Thymus (tissue), 14 donors: ENCODE measurements at places on chromosomes 16 and 17. TPM values are rescaled to one million over a fixed set of nuclear protein-coding genes. Genes with fewer than 3 reads are reported as not detected.

GRCh38 chr16:70728150-70728549, 42.3 kb upstream of the MTSS2 start:
- DNase-seq, result no peak

GRCh38 chr17:3988297-3989040, 24.2 kb upstream of the ATP2A3 start:
- no peak for DNase-seq

DNA sequence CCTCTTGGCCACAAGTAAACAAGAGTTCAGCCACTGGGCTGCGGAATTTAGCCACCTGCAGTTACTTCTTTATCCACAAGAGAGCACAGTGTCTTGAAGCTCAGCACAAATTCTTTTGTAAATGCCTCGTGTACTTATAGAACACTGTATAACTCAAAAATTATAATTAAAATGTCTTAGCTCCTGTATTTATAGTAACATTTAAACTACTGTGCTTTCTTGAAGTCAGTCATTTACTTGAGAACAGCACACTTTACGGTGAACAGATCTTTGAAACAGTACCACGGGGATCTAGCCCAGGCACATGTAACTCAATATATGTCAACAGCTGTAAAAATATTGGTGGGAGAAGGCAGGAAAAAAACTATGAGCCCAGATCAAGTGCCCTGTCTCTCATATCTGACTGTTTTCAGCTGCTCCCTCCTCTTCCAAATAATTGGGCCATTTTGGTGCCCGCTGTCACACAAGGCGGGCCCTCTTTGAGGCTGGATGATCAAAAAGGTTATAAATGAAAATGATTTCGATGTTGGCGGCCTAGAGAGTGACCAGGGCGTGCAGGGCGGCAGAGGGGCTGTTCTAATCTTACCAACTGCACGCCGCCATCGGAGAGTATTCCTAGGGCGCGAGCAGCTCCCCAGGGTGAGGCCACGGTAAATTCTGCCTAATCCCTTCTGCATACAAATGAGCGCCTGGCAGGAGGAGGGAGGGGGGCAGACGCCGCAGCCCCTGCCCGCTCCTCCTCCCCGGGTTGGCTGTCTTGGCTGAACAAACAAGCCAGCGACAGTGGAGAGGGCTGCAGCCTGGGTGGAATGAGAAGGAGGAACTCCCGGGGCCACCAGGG, 183.2 kb downstream of the C16orf78 start:
- DNase-seq, result no peak

- DNase-seq, result no peak
These were observed 14.1 kb downstream of the CD300LG start for GRCh38 chr17:43860927-43861622.

GRCh38 chr17:70204431-70204830, 35.1 kb downstream of the KCNJ2 start:
- no peak for DNase-seq

DNA sequence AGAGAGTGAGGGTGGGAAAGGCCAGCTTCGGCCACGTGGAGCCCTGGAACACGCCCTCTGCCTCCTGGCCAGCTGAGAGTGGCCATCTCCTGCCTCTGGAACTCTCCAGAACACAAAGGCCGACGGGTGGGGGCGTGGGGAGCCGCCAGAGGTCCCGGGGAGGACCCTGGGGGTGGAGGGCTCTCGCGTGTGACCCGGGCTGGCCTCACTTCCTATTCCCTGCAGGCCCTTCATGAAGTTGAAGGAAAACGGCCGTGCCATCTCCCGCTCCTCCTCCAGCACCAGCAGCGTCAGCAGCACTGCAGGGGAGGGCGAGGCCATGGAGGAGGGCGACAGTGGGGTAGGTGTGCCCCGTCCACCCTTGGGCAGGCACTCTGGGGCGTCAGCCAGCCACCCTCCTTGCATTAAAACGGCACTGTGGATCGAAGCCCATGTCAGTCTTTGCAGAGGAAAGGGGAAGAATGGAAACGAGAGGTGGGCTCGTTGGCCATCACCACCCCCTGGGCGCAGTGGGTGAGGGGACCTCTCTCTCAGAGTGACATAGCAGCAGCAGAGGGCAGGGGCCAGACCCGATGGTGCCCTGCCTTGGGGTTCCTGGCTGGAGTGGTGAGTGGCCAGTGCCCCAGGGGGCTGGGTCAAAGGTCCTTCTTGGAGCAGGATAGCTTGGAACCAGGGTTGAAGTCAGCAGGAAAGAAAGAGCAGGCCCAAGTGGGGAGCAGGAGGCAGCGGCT, 37.1 kb downstream of the OR1D5 start:
- no peak for DNase-seq

DNA sequence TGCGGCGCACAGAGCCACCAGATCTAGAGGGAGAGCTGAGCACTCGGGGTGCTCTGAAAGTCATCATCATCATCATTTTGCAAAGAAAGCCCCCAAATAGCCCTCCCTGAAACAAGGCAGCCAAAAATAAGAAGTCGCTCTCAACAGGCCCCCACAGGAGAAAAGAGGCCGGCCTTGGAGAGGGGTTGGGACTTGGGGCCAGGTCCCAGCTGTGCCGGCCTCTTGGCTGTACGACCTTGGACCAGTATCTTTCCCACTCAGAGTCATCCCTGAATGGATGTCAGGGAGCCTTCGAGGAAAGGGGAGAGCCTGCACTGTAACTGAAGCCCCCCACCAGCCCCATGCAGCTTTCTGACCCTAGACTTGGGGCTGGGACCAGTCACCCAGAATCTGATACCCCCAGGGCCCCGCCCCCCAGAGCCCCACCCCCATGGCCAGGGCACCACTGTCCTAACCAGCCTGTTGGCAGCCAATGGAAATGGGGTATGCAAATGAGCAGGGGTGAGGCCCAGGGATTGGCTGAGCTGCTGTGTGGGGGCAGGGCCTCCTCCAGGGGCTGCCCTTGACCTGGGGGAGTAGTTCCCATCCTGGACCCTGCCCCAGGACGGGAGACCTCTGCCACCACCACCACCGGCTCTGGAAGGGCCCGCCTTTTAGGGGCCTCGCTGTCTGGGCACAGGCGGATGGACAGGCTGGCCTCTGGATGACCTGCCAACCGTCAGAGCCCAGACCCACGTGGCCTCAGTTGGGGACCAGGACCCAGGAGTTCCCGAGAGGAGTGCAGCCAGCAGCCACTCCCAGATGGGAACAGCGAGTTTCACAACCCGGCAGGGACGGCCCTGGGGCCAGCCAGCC, 15.4 kb downstream of the ZFPM1 start:
- no peak for DNase-seq

GRCh38 chr17:50845240-50846147, 10.1 kb downstream of the WFIKKN2 start:
- DNase-seq, result no peak

- DNase-seq, result no peak
These were observed 49.5 kb upstream of the PHOSPHO1 start for GRCh38 chr17:49280061-49280460.

- no peak for DNase-seq
These were observed 14.9 kb downstream of the JUP start for GRCh38 chr17:41771389-41772206.

DNA sequence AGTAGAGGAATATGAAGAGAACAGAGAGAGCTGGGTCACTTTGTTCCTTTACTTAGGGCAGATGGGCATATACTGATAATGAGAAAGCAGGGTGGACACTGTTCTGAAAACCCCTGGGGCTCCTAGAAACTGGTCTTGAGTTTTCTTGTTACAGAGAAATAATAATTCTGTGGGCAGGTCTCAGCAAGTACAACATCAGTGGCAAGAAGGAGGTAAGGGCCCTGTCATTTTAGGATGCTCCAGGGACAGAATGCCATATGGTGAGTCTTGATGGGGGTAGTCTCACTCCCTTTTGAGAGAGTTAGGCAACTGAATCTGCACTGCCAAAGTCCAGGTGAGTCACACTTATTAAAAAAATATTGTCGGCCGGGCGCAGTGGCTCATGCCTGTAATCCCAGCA, 102.3 kb downstream of the KCNJ2 start:
- DNase-seq, result no peak

DNA sequence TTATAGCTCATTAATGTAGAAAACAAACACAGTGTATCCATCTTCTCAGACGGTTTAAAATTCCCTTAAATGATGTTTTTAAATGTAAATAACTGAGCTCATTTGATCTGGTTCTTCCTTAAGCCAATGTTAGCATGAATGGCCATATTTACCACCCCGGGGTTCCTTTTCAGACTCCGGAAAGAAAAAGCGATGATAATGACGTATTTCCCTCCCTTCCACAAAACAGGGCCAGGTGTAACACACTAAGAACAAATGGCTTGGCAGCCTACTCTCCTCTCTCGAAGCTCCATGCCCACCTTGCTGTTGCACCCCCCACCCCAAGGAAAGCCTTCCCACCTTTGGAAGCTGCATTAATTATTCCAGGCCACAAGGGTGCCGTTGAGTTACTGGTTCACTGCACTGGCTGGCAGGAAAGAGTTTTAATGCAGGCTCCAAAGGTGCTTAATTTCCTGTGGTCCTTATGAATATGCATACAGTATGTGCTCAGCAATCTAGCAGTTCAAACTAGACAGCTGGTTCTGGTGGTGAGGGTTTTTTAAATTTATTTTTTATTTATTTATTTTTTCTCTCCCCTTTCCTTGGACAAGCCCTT, 378.9 kb downstream of the WWOX start:
- DNase-seq, result no peak

DNA sequence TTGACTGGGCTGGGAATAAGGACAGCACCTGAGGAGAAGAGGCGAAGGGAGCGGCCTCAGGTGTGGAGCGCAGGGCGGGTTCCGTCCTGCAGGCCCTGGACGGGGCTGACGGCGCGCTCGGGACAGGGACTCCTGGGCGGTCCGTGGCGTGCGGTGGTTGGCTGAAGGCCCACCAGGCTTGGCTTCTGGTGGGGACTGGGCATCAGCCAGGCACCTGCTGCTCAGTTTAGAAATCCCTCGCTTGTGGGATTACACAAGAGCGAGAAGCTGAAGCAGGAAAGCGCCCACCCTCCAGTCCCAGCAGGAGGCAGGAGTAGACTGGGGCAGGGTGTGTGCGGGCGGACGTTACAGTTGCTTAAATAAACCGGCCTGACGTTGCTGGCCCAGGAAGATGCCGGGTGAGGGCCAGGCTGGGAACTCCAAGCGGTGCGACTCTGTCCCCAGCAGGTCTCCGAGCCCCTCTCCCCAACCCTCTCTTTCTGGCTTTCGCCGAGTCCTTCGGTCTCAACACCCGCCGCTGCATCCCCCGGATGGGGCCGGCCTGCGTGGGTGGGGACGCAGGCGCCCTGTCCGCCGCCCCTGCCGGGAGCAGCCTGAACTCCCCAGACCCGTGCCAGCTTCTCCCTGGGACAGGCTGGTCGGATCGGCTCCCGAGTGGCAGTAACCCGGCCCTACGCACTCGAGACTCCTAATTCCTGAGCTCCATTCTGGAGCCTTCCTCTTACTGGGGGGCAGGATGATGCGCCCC, 639 bp downstream of the MIF4GD start:
- DNase-seq, result no peak

DNA sequence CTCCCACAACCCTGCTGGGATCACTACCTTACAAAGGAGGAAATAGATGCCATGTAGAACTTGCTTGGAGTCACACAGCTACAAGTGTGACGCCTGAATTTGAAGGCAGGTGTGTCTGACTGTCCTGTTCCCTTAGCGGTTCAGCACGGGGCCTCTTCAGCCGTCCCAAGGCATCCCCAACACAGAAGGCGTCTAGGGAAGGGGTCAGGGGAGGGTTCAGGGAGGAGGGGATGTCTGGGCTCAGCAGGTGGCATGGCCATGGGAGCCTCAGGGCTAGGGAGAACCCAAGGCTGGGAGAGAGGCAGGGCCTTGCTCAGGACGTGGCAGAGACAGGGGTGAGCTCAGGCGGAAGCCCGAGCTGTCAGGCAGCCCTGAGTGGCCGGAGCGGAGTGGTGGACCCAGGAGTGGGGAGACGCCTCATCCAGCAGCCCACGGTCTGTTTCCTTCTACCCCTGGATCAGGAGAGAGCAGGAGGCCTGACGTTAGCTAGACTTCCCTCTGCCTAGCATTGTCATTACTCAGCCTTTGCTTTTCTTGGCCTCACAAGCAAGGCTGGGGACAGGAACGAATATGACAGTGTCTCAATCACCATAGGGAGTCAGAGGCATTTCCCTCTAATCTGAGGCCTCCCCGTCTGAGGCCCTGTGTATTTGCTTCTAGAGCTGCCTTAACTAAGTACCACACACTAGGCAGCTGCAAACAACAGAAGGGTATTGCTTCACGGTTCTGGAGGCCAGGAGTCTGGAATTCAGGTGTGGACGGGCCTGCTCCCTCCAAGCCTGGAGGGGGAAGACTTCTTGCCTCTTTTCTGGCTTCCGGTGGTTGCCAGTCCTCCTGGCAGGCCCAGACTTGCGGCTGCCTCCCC, 31.3 kb upstream of the ANKRD40CL start:
- DNase-seq, result no peak

- no peak for DNase-seq
These were observed 301.6 kb upstream of the C16orf82 start for GRCh38 chr16:26765087-26765486.

GRCh38 chr17:77740481-77740880, 218.0 kb upstream of the TNRC6C start:
- DNase-seq, result no peak

CHP2 gene
- total RNA-seq, result 0.33 TPM

RND2 gene
- total RNA-seq, result 0.42 TPM

PPP1R1B gene
- total RNA-seq, result 1.8 TPM

TMEM235 gene
- total RNA-seq, result 1.8 TPM

LGALS3BP gene
- 66.1 TPM for total RNA-seq

APOBR gene
- 1.3 TPM for total RNA-seq

KLHL10 gene
- not detected for total RNA-seq

ZP2 gene
- 0.05 TPM for total RNA-seq

OVCA2 gene
- 39.8 TPM for total RNA-seq
